ENCODE measurements at places on chromosomes 3 and 15.
A peak's percentile ranks its signal among the peaks of the same experiment; 100 is the strongest.

GRCh38 chr3:100333970-100334487 is 528 bp upstream of the NIT2 start:
- peak; percentile 17 for DNase-seq

GRCh38 chr15:48062148-48062872 is 58.5 kb upstream of the SLC24A5 start:
- no peak for DNase-seq

DNA sequence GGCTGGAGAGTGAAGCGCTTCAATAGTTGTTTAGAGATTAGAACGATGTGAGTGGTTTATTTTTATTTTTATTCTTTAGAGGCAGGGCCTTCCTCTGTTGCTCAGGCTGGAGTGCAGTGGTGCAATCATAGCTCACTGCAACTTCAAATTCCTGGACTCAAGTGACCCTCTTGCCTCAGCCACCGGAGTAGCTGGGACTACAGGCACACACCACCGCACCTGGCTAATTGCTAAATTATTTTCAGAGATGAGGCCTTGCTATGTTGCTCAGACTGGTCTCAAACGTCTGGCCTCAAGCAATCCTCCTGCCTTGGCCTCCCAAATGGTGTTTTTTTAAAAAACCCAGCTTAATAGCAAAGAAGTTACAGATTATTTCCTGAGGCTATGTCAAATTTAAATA is 29.0 kb downstream of the PPARG start:
- DNase-seq, result no peak

GRCh38 chr3:58036293-58037032 is 28.2 kb downstream of the FLNB start:
- no peak for DNase-seq

GRCh38 chr3:38116471-38117162 is 20.3 kb downstream of the ACAA1 start:
- no peak for DNase-seq

DNA sequence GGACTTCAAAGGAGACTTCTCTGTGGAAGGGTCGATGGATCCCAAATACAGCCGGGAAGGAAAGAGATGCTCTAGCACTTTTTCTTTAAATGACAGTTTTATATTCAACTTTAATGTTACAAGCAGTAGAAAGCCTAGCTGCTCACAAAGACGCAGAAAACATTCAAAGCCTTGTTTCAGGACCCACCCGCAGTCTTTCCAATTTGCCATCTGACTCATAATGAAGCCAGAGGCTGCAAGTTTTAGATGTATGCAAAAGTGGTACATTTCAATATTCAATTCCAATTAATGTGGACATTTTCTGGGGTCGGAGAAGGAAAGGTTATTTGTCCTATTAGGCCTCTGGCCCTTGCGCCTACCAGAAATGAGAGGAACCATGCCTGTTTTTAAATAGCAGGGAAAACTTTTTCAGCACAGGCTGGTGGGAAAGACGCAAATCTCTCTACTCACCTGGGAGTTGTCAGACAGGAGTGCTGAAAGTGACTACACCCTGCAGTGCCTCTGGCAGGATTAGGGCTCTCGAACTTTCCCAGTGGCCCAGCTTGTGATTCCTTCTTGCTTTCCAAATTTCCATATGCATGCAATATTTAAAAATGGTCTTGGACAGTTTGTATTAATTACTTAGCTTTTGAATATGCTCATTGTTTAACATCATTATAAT is 117.4 kb upstream of the MBNL1 start:
- no peak for DNase-seq

- no peak for DNase-seq
Observed at GRCh38 chr3:106140431-106140830, 271.6 kb upstream of the CBLB start.

GRCh38 chr15:63331456-63331855 is 50.2 kb downstream of the CA12 start:
- no peak for DNase-seq

GRCh38 chr3:194951931-194952582 is 266.4 kb downstream of the FAM43A start:
- no peak for DNase-seq

- DNase-seq, result no peak
Observed at GRCh38 chr15:71735385-71735757, 75.0 kb upstream of the NR2E3 start.

GRCh38 chr3:21533002-21533401 is 218.0 kb downstream of the ZNF385D start:
- no peak for DNase-seq

GRCh38 chr3:50357481-50357880 is 1.8 kb downstream of the TMEM115 start:
- no peak for DNase-seq

GRCh38 chr3:127715532-127715931 is 42.8 kb downstream of the ABTB1 start:
- no peak for DNase-seq

GRCh38 chr3:84165328-84165727 is 793.5 kb upstream of the CADM2 start:
- DNase-seq, result no peak

GRCh38 chr3:31232055-31233025 is 300.4 kb upstream of the STT3B start:
- DNase-seq, result no peak

GRCh38 chr3:29745232-29745870 is 464.5 kb downstream of the RBMS3 start:
- no peak for DNase-seq

- DNase-seq, result no peak
Observed at GRCh38 chr3:99895131-99895696, 77.6 kb downstream of the CMSS1 start.

- DNase-seq, result no peak
Observed at GRCh38 chr3:35849496-35849895, 210.2 kb downstream of the ARPP21 start.

GRCh38 chr15:101672298-101672697 is 20.1 kb upstream of the TM2D3 start:
- no peak for DNase-seq

GRCh38 chr3:161454615-161455014 is 42.0 kb upstream of the OTOL1 start:
- no peak for DNase-seq

GRCh38 chr3:162034368-162034767 is 537.8 kb downstream of the OTOL1 start:
- DNase-seq, result no peak

GRCh38 chr3:41011854-41012253 is 187.5 kb upstream of the CTNNB1 start:
- no peak for DNase-seq

DNA sequence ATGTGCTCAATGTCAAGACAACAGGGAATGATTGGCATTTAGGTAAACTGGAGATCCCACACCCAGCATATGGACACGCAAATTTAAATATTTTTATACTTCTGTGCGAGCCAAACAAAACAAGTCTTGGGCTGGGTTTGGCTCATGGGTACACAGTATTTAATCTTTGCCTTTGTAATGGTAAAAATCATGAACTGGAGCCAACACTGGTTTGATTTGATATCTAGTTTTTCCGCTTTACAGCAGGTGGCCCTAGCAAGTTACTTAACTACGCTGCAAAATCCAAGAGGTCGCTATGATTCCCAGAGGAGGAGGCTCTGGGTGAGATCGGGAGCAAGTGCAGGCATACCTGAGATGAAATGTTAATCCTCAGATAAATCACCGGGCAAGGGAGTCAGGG is 207.9 kb upstream of the SATB1 start:
- DNase-seq, result no peak

GRCh38 chr3:37985637-37986320 is 4.8 kb upstream of the VILL start:
- no peak for DNase-seq

DNA sequence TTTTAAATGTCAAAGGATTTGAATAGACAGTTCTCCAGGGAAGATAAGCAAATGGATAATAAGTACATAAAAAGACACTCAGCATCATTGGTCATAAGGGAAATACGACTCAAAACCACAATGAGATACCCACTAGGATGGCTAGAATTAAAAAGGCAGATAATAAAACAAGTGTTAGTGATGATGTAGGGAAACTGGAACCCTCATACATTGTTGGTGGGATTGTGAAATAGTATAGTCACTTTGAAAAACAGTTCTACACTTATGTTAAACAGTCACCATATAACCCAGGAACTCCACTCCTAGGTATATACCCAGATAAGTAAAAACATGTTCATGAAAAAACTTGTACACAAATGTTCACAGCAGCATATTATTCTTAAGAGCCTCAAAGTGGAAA is 72.5 kb downstream of the GPR156 start:
- DNase-seq, result no peak

DNA sequence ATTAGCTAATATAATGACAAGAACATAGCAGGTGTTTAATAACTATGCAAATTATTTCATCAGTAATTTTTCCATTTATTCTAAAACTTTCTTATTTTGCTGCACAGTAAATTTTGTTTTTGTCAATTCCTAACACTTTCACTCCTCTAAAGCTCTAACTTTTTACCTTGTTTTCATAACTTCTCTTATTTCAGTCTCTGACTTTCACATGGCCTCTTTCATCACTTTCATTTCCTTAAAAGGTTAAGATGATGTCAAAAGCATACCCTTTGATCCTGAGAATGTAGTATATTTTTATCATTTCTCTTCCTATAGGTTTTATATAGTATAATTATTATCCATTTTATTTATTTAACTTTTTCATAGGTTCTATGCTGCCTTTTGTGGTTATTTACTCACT is 1325.8 kb upstream of the ALCAM start:
- peak; percentile 24 for DNase-seq

DNA sequence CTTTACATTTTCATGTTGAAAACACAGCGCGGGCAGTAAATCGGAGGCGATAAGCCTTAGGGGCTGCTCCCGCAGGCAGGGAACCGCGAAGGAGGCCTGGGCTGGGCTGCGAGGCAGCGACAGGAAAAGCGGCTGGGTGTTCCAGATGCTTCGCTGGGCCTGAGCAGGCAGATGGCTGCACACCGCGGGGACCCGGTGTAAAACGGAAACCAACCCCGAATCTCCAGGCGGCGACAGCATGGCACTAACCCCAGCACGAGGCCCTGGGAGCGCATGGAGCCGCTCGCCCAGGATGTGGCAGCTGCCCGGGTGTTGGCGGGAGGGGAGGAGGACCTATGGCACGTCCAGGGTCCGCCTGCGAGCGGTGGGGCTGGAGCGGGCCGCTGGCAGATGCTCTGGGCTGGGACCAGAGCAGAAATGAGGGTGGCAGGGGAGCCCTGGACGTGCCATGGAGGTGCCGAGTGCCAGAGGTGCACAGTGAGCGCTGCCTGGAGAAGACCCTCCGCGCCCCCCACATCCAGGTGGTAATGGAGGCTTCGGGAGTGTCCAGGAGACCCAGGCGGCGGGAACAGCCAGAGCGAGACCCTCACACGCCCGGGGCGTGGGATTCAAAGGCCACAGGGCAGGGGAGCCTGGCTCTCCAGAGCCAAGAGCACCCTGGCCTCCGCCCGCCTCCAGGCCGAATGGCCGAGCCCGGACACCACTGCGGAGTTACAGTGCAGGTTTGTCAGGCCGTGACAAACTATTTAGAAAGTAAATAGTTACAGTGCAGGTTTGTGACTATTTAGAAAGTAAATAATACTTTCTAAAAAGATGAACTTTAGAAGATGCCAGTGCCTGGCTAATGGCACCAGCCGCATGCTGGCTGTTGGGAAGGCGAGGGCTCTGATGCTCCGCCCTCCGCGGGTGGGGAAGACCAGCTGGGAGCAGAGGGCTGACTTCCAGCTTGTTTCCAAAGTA is 293.6 kb downstream of the OCA2 start:
- no peak for DNase-seq

All from pons (tissue), 1 donor.